ENCODE measurements at places on chromosomes 6 and 20.

DNA sequence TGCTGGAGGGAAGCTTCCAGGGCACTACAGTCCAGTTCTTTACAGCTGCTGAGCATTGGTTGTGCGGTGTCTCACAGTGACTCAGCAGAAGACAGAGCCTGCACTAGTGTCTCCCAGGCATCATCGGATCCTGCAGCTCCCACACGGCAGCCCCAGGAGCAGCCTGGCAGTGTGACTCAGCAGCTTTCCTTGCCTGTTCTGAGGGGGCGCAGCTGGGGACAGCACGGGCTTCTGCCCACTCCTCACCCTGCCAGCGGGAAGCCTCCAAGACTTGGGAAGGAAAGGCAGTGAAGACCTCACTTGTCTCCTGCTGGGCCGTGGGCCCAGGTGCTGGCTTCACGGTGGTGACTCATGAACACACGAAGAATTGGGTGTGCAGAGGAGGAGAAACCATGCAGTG is 165.4 kb downstream of the SYNDIG1 start:
- no peak for DNase-seq

- DNase-seq, result no peak
Measured at GRCh38 chr6:140401761-140402160, 1027.3 kb upstream of the CITED2 start.

DNA sequence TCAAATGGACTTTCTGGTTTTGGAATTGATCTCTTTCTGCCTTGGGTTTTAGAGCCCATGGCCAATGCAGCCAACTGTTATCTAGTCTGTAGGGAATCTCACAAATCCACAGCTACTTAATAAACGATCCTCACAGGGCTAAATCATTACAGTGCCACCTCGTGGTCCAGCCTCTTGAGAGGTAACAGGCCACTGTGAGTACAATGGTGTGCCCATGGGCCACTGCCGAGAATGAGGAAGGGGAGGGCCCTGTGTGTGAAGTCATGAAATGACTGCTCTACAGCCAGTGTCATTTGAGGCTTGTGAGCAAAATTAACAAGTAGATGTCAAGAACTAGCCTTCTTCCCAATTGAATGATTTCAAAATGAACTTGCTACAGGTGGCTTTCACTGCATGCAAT is 54.3 kb upstream of the GMPR start:
- no peak for DNase-seq

- peak; percentile 84 for DNase-seq
Measured at GRCh38 chr6:390914-391558, 516 bp upstream of the IRF4 start.

GRCh38 chr6:16216501-16217155 is 21.8 kb upstream of the GMPR start:
- DNase-seq, result no peak

DNA sequence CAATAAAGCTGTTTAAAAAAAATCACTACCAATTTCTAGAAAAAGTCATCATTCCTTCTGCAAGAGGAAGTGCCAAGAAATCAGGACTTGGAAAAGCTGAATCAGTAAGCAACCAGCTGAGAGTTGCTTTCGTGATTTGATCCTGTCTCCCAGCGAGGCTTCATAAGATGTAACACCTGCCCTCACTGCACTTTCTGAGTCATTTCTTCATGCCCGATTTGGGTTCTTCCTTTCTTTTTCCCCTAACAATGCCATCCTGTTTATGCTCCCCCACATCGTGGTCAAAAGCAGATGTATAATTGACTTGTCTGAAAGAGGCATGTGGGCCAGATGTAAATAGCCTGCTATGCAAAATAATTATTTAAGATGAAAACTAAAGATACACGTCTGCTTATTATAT is 52.1 kb downstream of the RIPOR2 start:
- no peak for DNase-seq

GRCh38 chr20:12055161-12055560 is 137.5 kb downstream of the BTBD3 start:
- no peak for DNase-seq

GRCh38 chr6:24107294-24107693 is 18.7 kb upstream of the NRSN1 start:
- no peak for DNase-seq

DNA sequence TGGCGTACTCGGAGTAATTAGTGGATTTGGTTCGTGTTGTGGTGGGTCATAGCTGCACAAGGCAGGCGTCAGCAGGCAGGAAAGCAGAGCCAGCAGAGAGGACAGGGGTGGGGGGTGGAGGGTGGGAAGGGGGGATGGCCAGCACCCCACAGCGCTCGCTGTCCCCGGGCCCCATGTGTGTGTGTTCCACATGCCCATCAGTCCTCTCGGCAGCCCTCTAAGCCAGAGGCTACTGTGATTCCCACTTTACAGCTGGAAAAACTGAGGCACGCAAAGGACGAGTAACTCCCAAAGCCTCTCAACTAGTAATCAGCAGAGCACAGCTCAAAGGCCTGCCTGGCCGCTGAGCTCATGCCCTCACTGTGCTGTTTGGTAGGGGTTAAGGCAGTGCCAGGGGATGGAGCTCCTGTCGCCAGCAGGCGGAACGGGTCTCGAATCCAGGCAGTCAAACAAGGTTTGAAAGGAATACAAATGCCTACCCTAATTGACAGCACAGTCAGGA is 175.2 kb downstream of the ZDHHC14 start:
- no peak for DNase-seq

All from activated T-cell treated with anti-CD3 and anti-CD28 coated beads, Interleukin-2, amount 50 U/mL, for 48 hours (primary cell).